ENCODE measurements at places on chromosomes 7 and 10.

- DNase-seq, result no peak
Observed at GRCh38 chr7:139557857-139558581, 34.5 kb downstream of the CLEC2L start.

DNA sequence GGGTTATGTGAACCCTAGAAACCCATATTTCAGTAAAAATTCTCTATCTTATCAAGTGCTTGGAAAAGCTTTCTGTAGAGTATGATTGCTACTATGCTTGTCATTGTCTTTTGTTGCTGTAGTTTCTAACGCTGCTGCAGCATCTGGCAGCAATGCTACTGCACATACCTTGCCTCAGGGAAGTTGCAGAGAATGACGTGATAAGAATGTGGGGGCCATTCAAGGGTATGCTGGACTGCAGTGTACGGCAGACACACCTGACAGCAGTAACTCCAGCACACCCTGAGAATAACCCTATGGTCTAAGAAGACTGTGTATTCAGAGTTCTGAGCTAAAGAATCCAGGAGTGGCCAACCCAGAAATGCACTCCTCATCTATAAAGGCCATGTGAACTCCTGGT lies 20.5 kb downstream of the TRIM4 start:
- no peak for DNase-seq

DNA sequence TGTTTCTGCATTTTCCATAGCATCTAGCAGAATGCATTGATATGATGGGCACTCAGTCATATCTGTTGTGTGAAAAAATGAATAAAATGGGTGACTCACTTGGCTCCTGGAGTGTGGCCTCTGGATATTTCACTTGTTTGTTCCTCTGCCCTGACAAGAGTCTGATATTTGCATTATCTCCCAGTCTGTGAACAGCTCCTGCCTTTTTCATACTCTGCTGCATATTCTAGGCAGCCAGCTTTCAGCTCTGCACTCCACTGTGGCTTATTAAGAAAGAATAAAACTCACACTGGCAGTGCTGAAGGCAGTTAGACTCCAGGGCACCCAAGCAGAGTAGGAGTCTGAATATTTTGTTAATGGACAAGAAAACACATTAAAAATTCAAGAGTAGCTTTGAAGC lies 623.9 kb downstream of the SORCS1 start:
- no peak for DNase-seq

GRCh38 chr10:70998086-70998485 lies 109.7 kb upstream of the PCBD1 start:
- no peak for DNase-seq

- peak; percentile 17 for DNase-seq
Observed at GRCh38 chr10:58963101-58963534, 213.3 kb upstream of the PHYHIPL start.

GRCh38 chr10:128971374-128972035 lies 495.5 kb upstream of the MGMT start:
- DNase-seq, result no peak

- no peak for DNase-seq
Observed at GRCh38 chr10:116737627-116738327, 4.6 kb downstream of the HSPA12A start.

DNA sequence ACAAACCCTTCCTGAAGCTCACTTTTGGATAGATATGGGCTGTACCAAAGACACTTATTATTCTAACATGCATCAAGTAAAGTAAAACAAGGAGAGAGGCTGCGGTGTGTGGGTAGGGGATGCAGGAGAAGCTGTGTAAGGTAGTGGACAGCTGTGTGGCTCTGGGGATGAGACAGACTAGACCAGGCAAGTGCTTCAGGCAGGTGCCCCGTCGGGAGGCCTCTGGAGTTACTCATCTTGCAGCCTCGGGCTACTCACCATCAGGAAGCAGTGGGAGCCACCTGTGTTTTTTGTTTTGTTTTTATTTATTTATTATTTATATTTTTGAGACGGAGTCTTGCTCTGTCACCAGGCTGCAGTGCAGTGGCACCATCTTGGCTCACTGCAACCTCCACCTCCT lies 49.3 kb upstream of the NCAPG2 start:
- no peak for DNase-seq

GRCh38 chr10:14032406-14032998 lies 298.2 kb downstream of the FRMD4A start:
- DNase-seq, result peak; percentile 45

DNA sequence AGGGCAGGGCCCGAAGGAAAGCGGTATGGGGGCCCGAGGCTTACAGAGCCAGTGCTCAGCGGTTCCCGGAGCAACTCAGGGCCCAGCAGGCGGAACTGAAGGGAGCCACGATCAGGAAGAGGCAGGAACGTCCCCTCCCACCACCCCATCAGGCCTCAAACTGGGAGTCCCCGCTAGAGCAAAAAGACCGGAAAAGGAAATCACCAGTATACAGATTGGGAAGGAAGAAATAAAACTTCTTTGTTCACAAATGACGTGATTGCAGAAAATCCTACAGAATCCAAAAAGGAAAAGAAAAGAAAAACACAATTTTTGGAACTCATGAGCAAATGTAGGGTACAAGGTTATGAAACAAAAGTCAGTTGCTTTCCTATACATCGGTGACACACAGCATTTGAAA lies 21.6 kb upstream of the ZFAND2A start:
- DNase-seq, result no peak

GRCh38 chr7:72805526-72806494 lies 22.2 kb downstream of the TYW1B start:
- DNase-seq, result peak; percentile 79

Measured in hematopoietic multipotent progenitor cell treated with erythropoietin and hydrocortisone succinate and interleukin-3 and kit ligand, for 4 days (in vitro differentiated cells).